H4 (cell line): ENCODE measurements at places on chromosomes 2 and 18. TPM values are rescaled to one million over a fixed set of nuclear protein-coding genes. Genes with fewer than 3 reads are reported as not detected.

Gene IL1RL1
- total RNA-seq: not detected in 2 replicates

Gene NAT8
- total RNA-seq: not detected in 2 replicates

Gene HMSD
- total RNA-seq: 0.12 TPM in 1 of 2 replicates, not detected in the other

DNA sequence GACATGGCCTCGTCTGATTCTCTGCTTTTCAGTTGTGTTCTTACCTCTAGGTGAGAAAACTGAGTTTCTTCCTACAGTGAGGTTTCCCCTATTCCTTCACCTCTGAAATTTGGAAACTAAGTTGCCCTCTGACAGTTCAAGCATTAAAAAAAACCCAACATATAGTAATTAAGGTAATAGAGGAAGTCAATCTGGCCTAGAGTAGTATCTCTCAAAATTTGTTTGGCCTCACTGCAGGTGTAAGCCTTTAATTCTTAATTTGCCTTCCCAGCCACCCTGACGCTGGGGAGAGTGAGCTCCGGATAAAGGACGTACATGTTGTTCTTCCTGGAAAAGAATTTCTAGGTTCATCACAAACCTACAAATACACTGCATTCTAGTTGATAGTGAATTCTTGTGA is 1.4 kb downstream of the CAD start:
- no peak for DNase-seq

- no peak for DNase-seq
Observed at GRCh38 chr18:78892177-78892576, 87.4 kb upstream of the SALL3 start.

DNA sequence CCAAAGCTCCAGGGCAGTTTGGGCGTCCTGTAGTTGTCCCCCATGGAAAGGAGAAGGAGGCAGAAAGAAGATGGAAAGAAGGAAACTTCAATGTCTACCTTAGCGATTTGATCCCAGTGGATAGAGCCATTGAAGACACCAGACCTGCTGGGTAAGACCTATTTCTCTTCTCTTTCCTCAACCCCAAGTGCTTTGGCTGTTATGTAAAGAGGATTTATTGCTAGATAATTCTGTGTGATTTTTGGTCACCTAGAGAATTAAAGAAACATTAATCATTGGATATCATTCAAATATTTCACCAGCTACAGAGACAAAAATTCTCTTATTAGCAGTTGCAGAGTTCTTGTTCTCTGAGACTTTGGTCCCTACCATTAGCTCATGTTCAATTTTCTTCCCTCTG is 1.9 kb downstream of the GALNT5 start:
- no peak for DNase-seq
